ENCODE measurements at places on chromosomes 11 and 22. TPM values are rescaled to one million over a fixed set of nuclear protein-coding genes. Genes with fewer than 3 reads are reported as not detected.

Gene POTEH
- total RNA-seq, result not detected

Gene OR52I2
- not detected for total RNA-seq

Gene XKR3
- not detected for total RNA-seq

Gene RASSF10
- total RNA-seq, result 3.9 TPM

Gene GRM5
- total RNA-seq, result not detected

Gene TOM1
- 129 TPM for total RNA-seq

Gene DCHS1
- total RNA-seq, result 8.3 TPM

Gene PIK3IP1
- total RNA-seq, result 36.2 TPM

Gene SLC43A3
- 21.9 TPM for total RNA-seq

Gene TLCD5
- total RNA-seq, result 2.5 TPM

- H3K4me3 ChIP-seq, result no peak overlapping the region
- no peaks in the 10 kb centered on the region for H3K27me3 ChIP-seq
- no peak for DNase-seq
- no peak overlapping the region for H3K27ac ChIP-seq
These were observed 50.2 kb upstream of the SLC35C1 start for GRCh38 chr11:45754741-45755140.

DNA sequence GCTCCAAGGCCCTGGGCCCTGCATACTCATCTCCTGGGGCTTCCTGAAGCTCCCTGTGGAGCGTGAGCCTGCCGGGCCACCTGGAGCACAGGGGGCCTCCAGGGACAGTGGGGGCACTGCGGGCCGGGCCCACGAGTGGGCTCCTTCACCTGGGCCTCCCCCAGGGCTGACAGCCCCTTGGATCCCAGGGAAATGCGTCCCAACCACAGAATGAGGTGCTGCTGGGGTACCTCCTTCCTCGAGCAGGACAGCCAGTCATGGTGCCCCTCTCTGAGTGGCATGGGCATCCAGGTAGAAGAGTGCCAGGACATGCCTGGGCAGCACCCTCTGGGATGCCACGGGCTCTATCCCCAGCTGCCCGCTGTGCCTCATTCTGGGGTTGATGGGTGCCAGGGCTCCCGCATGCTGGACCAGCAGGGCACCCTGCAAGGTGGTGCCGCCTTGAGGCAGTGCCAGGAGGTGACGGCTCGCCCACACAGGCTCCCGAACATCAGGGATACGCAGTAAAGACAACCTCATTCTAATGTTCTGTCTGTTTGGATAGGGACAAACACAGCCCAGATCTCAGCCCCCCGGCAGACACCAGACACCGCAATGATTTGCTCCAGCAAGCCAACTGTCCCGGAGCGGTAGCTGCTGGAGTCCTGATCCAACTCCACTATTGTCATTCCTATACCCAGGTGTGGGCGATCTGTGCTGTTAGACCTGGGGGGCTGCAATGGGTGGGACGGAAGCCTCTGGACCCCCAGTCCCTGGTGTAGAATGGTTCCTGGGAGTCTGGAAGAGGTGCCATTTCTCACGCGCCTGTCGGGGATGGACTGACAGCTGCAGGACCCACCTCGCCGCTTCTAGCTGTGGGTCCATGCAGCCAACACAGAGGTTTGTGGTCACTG, 25.8 kb downstream of the KRTAP5-5 start:
- H3K36me3 ChIP-seq, result no peaks in the 10 kb centered on the region
- peaks cover 4% of the 10 kb centered on the region for H3K4me1 ChIP-seq
- no peak overlapping the region for H3K4me3 ChIP-seq
- DNase-seq, result peak; percentile 36
- no peaks in the 10 kb centered on the region for H3K27me3 ChIP-seq

- no peaks in the 10 kb centered on the region for H3K27me3 ChIP-seq
- H3K4me3 ChIP-seq, result no peak within 1 kb of the TSS
- H3K4me1 ChIP-seq, result no peaks in the 10 kb centered on the region
- no peak within 1 kb of the TSS for H3K27ac ChIP-seq
- no peaks in the 10 kb centered on the region for H3K36me3 ChIP-seq
- no peak for DNase-seq
These were observed at the start of gene OR8J3 for GRCh38 chr11:56140151-56140661. Gene OR8J3, minus strand, starts transcription at chr11:56140201. Its CDS starts 2,483 bp downstream, at chr11:56137718.

GRCh38 chr11:19604679-19605375, 107.8 kb upstream of the NAV2 start:
- H3K27ac ChIP-seq, result no peak overlapping the region
- DNase-seq, result no peak
- H3K4me3 ChIP-seq, result no peak overlapping the region
- H3K27me3 ChIP-seq, result no peaks in the 10 kb centered on the region
- no peaks in the 10 kb centered on the region for H3K36me3 ChIP-seq

- DNase-seq, result peak; percentile 17
- H3K27ac ChIP-seq, result no peak overlapping the region
- H3K4me3 ChIP-seq, result no peak overlapping the region
These were observed 129.4 kb downstream of the OSBP2 start for GRCh38 chr22:30824096-30824495.

DNA sequence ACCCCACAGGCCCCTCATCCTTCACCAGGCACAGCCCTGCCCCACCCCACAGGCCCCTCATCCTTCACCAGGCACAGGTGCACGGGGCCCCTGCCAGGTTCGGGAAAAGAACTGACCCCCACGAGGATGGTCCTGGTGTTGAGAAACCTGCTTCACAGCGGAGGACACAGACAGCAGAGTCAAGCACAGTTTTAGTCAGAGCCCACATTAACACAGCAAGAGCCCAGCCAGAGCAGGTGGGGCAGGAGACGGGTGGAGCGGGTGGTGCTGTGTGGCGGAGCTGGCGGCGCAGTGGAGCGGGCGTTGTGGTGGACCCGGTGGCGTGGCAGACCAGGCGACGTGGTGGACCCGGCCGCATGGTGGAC, 1085.5 kb downstream of the BRD1 start:
- no peaks in the 10 kb centered on the region for H3K27me3 ChIP-seq
- H3K4me1 ChIP-seq, result no peaks in the 10 kb centered on the region
- no peak overlapping the region for H3K27ac ChIP-seq
- no peak overlapping the region for H3K4me3 ChIP-seq
- peak; percentile 36 for DNase-seq
- no peaks in the 10 kb centered on the region for H3K36me3 ChIP-seq
